ENCODE measurements at places on chromosomes 7 and 10.

DNA sequence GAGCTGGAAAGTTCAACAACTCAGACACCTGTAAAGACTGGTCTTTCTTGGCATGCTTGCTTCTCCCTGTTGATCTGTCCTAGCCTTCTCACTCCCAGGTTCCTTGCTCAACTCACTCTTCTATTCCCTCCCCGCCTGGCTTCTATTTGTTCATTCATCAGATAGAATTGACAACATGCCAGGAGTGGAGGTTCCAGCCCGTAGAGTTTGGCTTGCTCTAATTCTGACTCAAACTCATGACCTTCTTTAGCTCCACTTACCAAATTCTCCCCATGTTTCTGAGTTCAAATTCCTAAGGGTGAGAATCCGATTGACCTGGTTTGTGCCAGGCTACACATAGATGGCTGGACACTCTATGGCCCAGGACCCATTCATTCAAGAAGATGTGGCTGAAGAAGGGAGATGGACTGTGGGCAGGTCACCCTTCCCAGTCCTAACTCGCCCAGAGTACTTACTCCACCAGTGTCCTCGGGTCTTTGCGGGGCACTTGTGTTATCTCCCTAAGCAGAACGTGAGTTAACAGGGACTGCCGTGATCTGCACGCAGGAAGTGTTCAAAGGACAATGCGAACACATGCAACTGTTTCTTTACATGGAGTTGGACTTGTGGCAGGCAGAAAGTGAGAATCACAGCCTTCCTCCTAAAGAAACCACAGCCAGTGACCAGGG, 4.0 kb upstream of the TMEM236 start:
- DNase-seq: no peak

DNA sequence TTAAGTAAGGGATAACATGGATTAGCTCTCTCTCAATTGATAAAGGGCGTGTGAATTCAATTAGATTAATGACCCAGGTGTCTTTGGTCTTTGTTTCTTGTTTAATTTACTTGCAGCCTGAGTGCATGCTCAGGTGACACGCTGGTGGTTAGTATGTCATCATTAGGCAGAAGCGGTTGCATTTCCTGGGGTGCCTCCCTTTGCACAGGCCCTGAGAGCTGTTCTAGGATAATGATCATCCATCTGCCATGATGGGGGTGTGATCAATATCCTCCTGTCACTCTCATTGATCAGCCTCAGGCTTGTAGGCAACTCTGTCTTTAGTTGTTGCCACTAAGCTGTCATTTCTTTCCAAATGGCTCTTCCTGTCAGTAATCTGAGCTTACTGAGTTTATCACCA, 99.6 kb upstream of the NPS start:
- no peak for DNase-seq

DNA sequence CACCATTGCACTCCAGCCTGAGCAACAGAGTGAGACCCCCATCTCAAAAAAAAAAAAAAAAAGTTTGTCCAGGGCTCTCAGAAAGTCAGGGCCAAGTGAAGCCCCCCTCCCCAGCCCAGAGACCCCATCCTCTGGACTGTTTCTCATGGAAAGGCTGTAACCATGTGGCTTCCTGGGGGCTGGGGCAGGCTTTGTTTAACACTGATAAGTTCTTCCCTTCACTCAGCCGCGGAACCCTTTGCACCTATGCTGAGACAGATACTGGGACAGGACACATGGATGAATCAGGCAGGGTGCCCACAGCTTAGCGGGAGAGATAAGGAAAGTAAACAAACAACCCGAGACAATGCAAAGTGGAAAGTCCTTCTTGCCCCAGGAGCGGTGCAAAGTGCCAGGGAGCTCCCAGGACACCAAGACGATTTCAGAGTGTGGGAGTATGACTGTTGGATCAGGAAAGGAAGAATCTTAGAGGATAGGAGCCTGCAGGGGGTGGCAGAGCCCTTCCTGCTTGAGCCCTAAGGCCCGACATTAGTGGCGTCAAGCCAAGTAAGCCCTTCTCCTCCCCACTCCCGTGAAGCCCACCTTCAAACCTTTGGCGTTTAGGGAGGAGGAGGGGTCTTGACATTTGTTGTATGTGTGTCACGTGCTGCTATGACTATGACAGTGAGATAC, 11.6 kb downstream of the MLXIPL start:
- peak; percentile 28 for DNase-seq

GRCh38 chr7:20917603-20918002, 130.9 kb upstream of the SP8 start:
- DNase-seq: no peak

GRCh38 chr7:91347290-91347689, 83.1 kb downstream of the FZD1 start:
- DNase-seq: peak; percentile 47

Measured in inflammatory macrophage (primary cell).